ENCODE measurements at places on chromosomes 1 and 21.

GRCh38 chr1:109538827-109539555 is 681 bp upstream of the GPR61 start:
- H3K4me1 ChIP-seq = no peaks in the 10 kb centered on the region
- no peaks in the 10 kb centered on the region for H3K36me3 ChIP-seq
- no peak overlapping the region for H3K4me3 ChIP-seq
- no peak overlapping the region for H3K27ac ChIP-seq
- no peak for DNase-seq

- no peaks in the 10 kb centered on the region for H3K4me1 ChIP-seq
- H3K4me3 ChIP-seq = no peak overlapping the region
- no peak for DNase-seq
- no peak overlapping the region for H3K27ac ChIP-seq
- H3K27me3 ChIP-seq = peaks cover 17% of the 10 kb centered on the region
These were observed 70.6 kb upstream of the NFIA start for GRCh38 chr1:61011561-61012263.

DNA sequence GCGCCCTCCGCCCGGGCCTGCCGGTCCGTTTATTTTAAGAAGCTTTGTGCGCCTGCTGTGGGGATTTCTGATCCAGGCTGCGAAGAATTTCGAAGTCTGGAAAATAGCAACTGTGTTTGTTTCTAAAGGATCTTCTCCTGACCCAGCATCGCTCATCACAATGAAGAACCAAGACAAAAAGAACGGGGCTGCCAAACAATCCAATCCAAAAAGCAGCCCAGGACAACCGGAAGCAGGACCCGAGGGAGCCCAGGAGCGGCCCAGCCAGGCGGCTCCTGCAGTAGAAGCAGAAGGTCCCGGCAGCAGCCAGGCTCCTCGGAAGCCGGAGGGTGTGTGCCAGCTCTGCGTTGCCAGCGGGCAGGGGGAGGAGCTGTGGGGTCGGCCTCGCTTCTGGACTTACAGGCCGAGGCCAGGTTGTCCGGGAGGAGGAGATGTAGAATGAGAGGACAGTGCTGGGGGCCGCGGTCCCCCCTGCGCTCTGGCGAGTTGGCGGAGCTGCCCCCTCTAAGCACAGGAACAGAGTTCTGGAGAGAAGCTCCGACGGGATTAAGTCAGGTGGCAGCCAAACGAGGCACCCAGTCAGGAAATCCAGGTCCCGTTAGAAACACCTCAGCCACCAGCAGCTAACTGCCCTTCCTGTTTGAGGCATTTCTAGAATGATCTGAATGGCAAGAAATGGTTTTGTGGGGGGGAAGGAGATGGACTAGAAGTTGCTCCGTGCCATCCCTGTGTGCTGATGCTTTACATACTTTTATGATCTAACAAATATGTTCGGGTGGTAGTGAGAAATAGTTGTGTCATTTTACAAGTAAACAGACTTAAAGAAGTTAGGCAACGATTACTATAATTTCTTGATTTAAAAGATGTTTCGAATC is 948 bp downstream of the TXLNA start:
- peaks cover 46% of the 10 kb centered on the region for H3K4me1 ChIP-seq
- peak overlapping the region; percentile 88 for H3K4me3 ChIP-seq
- H3K27me3 ChIP-seq = no peaks in the 10 kb centered on the region
- DNase-seq = no peak
- H3K36me3 ChIP-seq = peaks cover 31% of the 10 kb centered on the region

GRCh38 chr1:64965366-64966157 is 787 bp downstream of the JAK1 start:
- H3K4me3 ChIP-seq = peak overlapping the region; percentile 84
- no peaks in the 10 kb centered on the region for H3K27me3 ChIP-seq
- H3K27ac ChIP-seq = no peak overlapping the region
- H3K4me1 ChIP-seq = peaks cover 58% of the 10 kb centered on the region

GRCh38 chr1:39043513-39043912 is 17.4 kb downstream of the NDUFS5 start:
- DNase-seq = no peak
- H3K36me3 ChIP-seq = peaks cover 5% of the 10 kb centered on the region
- no peaks in the 10 kb centered on the region for H3K4me1 ChIP-seq

- no peaks in the 10 kb centered on the region for H3K36me3 ChIP-seq
- no peak overlapping the region for H3K27ac ChIP-seq
- H3K27me3 ChIP-seq = no peaks in the 10 kb centered on the region
- H3K4me1 ChIP-seq = no peaks in the 10 kb centered on the region
- DNase-seq = no peak
These were observed 513.0 kb downstream of the NUF2 start for GRCh38 chr1:163834778-163835177.

- no peak overlapping the region for H3K4me3 ChIP-seq
- H3K27me3 ChIP-seq = peaks cover 3% of the 10 kb centered on the region
- no peak for DNase-seq
These were observed 267.2 kb downstream of the ZNF648 start for GRCh38 chr1:181794332-181794731.

GRCh38 chr21:42358937-42359336 is 7.4 kb downstream of the TFF1 start:
- peaks cover 24% of the 10 kb centered on the region for H3K27me3 ChIP-seq
- H3K27ac ChIP-seq = no peak overlapping the region
- no peaks in the 10 kb centered on the region for H3K4me1 ChIP-seq
- H3K36me3 ChIP-seq = peaks cover 8% of the 10 kb centered on the region

DNA sequence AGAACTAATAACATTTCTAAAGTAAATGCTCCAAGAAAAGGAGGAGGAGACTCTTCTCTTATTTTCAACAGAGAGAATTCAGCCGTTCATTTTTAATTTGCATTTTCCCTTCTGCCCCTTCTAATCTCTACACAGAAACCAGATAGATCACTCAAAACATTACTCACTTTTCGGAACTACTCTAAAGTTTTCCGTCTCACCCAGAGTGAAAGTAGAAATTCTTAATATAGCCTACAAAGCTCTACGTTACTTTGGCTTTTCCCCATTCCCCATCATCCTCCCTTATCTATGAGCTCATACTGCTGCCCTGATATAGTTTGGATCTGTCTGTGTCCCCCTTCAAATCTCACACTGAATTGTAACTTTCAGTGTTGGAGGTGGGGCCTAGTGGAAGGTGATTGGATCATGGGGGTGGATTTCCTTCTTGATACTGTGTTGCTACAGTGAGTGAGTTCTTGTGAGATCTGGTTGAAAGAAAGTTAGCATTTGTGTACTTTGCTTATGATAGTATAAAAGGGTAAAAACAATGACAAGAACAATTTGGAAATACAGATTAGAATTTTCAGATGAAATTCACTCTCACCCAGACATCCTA is 188.2 kb downstream of the AMY1C start:
- no peak overlapping the region for H3K27ac ChIP-seq
- H3K4me1 ChIP-seq = no peaks in the 10 kb centered on the region
- H3K36me3 ChIP-seq = no peaks in the 10 kb centered on the region
- DNase-seq = no peak

Data from natural killer cell treated with Interleukin-12 subunit alpha and Interleukin-12 subunit beta and Interleukin-15 and Interleukin-18, amount 100 ng/mL, for 72 hours (primary cell).